ENCODE measurements at places on chromosomes 1 and 21. TPM values are rescaled to one million over a fixed set of nuclear protein-coding genes. Genes with fewer than 3 reads are reported as not detected.
A peak's percentile ranks its signal among the peaks of the same experiment; 100 is the strongest.

Gene PRELP
- total RNA-seq, result not detected

Gene PADI4
- total RNA-seq, result 0.24 TPM

Gene PRRC2C
- total RNA-seq, result 205 TPM

Gene CD53
- 240 TPM for total RNA-seq

Gene SMIM1
- total RNA-seq, result 2.5 TPM

- DNase-seq, result no peak
Observed at GRCh38 chr1:115929881-115930280, 46.4 kb upstream of the SLC22A15 start.

GRCh38 chr1:89633248-89633799, 404 bp downstream of the LRRC8C start:
- peak; percentile 71 for DNase-seq

DNA sequence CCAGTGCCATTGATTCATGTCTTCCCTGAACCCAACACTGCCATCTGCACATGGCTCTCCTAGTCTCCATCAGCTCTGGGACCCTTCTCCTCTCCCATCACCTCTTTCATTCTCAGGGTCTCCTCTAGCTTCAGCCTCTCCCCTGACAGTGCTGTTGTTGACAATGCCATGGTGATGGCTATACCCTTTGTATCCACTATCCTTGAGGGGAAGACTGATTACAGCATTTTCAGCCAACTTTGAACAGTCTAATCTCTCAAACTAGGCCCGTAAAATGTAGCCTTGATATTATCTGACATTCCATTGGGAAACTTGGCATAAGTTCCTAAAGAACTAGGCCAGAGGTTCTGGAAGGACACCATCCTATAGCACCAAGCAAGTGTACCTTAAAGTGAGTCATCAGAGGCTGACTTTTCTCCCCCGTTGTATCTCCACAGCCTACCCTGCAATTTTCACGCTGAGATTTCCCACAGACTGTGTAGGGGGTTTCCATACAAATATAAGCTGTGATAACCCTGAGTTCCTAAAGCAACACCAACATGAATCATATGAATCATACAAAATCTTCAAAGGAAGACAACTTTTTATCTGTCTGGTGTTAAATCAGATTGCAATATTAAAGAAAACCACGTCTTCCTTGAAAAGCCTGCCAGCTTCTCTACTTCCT, 5.8 kb downstream of the HAO2 start:
- no peak for DNase-seq

DNA sequence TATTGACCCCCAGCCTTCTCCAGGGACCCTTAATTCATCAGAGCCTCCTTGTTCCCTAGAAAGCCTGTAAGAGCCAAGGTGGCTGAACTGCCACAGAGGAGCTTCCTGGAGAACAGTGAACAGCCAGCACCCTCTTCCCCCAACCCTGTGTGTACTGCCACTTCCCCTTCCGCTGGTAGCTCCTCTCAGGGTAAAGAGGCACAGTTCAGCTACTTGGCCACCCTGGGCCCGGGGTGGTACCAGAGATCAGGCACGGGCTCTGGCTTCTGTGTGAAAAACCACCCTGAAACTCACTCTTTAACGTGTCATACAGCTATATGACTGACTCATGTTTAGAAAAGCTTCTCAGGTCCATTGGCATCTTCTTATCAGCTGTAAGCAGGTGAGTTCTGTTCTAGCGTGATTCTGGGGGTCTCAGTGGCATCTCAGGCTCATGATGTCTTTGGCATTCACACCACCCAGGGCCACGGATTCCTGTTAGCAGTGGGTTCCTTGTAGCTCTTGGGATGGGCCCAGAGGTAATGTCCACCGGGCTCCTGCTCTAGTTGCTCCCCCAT, 22.4 kb downstream of the ARMH1 start:
- peak; percentile 62 for DNase-seq

- DNase-seq, result no peak
Observed at GRCh38 chr21:29431680-29432079, 133.0 kb downstream of the BACH1 start.

DNA sequence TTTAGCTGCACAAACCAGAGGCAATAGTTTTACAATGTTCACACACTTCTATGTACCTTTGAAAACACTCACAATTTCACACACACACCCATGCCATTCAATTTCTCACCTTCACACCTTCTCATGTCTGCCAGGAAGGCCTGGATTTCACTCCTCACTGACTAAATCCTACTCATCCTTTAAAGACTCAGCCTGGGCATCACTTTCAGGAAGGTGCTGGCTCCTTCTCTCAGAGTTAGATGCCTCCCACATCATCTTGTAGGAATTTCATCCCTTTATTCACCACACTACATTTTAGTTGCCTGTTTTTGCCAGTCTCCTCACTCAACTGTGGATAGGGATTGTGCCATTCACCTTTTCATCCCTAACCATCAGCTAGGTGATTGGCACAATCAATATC, 2.3 kb downstream of the IL20 start:
- DNase-seq, result no peak

DNA sequence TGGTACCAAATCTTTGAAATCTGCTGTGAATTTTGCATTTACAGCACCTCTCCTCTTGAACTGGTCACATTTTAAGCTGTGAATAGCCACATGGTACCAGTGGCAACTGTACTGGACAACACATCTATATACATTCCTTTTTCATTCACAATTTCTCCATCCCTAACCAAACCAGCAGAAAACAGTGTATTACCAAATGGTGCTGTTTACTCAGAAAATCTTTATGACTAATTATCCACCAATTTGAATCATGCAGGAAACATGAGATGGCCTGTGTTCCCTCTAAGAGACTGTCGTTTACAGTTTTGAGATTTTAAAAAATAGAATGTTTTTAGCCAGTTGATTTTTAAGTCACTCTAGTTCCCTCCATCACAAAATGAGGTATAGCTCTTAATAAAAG, 17.6 kb upstream of the CCT8 start:
- no peak for DNase-seq

DNA sequence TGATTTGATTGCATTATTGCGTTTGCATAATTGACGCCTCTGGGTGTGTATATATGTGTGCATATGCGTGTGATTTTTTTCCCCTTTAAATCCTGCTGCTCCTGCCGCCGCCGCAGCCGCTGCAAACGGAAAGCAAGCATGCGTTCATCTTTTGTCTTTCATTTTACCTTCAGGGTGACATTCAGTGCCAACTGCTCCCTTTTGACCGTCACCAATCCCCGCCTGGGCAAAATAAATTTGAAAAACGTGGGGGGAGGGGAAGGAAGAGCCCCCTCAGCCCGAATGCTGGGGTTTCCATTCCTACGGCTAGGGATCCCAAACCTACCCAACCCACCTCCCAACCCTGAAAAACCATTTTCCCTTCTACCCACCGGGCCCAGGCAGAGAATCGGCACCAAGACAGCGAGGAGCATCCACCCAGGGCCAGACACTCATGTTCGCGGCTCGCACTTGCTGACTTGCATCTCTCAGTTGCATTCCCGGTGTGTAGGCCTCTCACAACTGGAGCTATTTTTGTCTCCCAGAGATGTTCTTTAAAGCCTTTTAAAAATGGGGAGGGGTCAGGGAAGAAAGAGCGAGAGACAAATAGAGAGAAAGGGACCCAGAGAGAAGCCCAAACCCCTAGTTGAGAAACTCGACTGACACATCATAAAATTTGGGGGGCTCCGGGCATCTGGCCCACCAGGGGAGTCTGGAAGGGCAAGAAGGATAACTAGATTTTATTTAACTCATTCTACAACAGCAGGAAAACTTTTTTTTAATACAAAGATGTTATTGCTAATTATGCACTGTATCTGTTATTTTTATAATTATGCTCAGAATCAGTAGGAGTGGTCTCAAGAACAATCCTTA, 367.1 kb upstream of the ESRRG start:
- no peak for DNase-seq

DNA sequence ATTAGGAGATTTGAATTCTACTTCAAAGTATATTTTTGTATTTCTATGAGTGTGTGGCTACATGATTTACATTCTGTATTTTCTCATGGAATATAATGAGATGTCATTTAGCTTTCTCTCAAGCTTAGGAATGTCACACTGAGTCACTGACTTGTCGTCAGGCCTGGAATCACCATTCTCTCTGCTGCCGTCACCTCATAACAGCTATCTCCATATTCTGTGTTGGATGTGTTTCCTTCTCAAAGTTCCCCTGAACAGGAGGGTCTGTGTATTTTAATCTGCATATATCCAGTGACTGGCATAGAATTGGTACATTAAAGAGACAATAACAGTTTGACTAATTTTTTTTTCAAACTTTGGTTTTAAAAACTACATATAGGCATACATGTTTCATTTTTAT, 35.9 kb downstream of the LYPLAL1 start:
- DNase-seq, result no peak

DNA sequence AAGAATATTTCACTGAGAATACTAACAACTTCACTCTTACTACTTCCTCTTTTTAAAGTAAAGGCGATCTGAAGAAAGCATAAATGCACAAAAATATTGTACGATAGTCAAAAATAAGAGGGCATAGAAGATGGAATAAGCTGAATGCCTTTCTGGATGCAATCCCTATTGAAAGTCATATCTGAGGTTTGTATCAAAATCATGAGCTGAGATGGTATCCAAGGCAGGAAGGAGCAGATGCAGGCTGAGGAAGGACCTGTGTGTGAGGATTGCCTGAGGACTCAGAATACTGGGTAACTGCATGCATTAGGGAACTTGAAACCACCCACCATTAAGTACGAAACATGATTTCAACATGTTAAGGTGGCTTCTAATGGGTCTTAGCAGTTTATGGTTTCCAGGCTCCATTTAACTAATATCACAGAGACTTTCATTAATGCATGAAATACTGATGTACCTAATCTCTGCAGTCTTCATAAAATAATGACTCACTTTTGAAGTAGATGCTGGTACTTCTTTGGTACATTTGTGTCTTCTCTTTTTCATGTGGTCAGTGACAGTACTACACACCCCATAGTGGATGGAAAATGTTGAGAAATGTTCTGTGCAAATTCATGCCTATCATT, 29.6 kb upstream of the RGS1 start:
- no peak for DNase-seq

DNA sequence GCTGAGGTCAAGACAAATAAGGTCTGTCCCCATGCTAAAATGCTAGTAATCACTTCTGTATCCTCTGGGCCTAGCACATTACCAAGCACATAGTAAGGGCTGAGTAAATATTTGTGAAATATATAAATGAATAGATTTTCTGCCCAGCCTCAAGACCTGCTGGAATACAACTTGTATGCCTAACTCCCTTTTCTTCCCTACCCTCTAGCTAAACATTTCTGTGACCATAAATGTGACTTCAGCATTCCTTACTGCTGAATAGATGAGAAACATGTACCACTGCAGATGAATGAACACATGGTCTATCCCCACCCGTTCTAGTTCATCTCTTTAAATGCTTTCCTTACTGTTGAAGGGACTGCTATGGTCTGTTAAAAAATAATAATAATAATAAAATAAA, 209.0 kb upstream of the HOOK1 start:
- DNase-seq, result no peak

DNA sequence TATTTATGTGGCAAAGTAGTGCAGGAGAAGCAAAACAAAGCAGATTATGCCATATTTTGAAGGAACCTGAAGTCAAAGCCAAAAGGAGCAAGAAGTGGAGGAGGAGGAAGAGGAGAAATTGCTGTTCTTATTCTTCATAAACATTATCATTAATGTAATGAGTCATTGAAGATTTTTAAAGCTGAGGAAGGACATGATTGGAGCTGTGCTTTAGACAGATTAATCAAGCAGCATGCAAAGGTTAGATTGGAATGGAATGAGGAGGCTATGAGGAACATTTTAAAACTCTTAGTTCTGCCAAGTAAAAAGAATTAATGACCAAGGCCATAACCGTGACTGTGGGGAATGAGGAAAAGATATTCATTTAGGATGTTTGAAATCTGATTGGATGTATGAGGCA, 33.0 kb upstream of the HSD17B7 start:
- DNase-seq, result no peak

DNA sequence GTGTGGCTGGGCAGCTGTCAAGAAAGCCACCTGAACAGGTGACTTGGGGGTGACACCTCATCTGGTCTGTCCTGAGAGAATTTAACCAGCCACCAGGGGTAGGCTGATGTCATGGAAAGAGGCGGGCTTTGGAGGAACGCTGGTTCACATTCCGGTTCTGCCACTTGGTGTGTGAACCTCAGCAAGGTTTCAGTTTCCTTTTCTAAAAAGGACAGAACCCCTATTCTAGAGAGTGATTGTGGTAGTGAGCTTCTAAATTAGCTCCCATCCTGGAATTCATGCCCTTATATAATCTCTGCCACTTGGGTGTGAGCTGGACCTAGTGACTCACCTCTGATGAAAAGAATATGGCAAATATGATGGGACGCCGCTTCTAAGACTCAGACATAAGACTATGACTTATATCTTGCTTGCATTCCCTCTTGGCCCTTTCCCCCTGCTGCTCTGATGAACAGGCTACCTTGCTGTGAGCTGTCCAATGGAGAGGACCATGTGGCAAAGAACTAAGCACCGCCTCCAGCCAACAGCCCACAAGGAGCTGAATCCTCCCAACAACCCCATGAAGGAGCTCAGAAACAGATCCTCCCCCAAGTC, 332.1 kb downstream of the RRAGC start:
- DNase-seq, result peak; percentile 81

DNA sequence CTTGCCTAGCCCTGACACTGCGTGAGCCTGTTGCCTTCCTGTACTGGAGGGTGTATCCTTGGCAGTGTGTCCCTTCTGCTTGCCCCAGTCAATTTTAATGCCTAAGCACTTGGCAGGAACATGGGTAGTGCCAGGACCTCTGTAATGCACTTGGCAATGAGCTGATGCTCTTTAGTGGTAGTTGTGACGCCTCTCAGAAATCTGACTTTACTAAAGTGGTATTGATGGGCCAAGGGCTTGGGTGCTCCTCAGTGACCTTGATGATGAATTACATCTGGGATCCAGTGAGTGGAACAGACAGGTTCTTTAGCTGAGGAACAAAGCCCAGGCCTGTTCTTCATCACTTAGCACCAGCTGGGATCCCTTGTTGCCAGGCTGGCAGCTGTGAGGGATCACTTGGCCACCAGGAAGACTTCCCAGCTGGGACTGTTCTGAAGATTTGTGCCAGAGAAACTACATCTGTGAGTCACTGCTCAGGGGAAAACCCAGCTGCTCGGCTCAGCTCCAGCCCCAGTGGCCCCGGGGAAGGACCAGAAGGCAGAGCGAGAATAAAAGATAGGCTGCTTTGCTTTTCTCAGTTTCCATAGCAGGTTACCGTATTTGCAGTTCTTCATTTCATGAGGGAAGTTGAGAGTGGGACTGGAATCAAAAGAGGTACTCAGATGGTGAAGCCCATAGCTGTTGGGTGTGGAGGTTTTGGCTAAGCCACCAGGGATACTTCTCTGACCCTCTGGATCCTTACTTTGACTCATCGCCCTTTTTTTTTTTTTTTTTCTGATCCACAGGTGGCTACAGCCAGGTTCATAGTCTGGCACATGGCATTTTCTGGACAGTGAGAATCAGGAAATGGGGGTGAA, 28.5 kb upstream of the KCNA2 start:
- peak; percentile 91 for DNase-seq

- no peak for DNase-seq
Observed at GRCh38 chr1:182507685-182508084, 57.7 kb downstream of the RGSL1 start.

- no peak for DNase-seq
Observed at GRCh38 chr1:165869343-165869742, 41.9 kb downstream of the UCK2 start.

- DNase-seq, result no peak
Observed at GRCh38 chr1:241376701-241377100, 19.7 kb upstream of the RGS7 start.

- peak; percentile 6 for DNase-seq
Observed at GRCh38 chr1:3017440-3018050, 3.7 kb upstream of the ACTRT2 start.

Measured in activated CD4-positive, alpha-beta memory T cell treated with anti-CD3 and anti-CD28 coated beads for 36 hours (primary cell).